Glutamatergic neuron (in vitro differentiated cells): ENCODE measurements at places on chromosomes 1 and 21.

- H3K4me3 ChIP-seq = no peak overlapping the region
- no peak for DNase-seq
- H3K36me3 ChIP-seq = no peaks in the 10 kb centered on the region
- no peaks in the 10 kb centered on the region for H3K27me3 ChIP-seq
- H3K4me1 ChIP-seq = no peaks in the 10 kb centered on the region
Observed at GRCh38 chr21:25175938-25176337, 431.3 kb downstream of the MRPL39 start.

DNA sequence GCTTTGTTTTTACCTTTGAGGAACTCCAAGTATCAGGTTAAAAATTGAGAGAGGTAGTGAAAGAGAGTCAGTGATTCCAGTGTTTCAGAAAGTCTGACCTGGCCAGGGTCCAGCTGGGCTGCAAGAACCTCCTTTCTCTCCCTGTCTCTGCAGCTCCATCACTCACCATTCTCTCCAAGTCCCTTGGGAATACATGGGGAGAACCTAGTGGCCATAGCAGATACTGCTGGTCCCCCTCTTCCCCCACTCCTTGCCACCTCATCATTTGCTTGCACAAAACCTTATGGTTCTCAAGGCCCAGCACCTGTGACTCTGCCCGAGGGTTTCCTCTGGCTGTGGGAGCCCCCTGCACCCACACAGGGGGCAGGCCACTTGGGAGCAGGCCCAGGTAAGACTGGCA, 279.5 kb downstream of the KIF26B start:
- no peak overlapping the region for H3K4me3 ChIP-seq
- no peaks in the 10 kb centered on the region for H3K4me1 ChIP-seq
- no peaks in the 10 kb centered on the region for H3K27me3 ChIP-seq
- no peak for DNase-seq

DNA sequence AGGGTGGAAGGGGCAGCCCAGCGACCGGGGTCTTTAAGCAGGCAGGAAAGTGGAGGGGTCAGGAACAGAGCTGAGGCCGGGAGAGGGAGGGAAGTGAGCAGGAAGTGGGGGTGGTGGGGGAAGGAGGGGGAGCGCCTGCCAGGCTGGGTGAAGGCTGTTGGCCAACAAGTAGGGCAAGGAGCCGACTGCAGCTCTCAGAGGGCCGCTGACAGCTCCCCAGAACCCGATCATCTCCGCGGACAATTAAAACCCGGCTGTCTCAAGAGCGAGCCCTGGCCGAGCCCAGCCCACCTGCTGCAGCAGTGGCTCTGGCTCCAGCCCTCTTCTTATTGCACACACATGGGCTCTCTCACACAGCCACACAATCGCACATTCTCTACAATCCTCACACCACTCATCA, 51.6 kb downstream of the GRIK3 start:
- DNase-seq = no peak
- peaks cover 16% of the 10 kb centered on the region for H3K27me3 ChIP-seq
- no peak overlapping the region for H3K27ac ChIP-seq
- peaks cover 12% of the 10 kb centered on the region for H3K4me1 ChIP-seq
- H3K4me3 ChIP-seq = peak overlapping the region; percentile 43

DNA sequence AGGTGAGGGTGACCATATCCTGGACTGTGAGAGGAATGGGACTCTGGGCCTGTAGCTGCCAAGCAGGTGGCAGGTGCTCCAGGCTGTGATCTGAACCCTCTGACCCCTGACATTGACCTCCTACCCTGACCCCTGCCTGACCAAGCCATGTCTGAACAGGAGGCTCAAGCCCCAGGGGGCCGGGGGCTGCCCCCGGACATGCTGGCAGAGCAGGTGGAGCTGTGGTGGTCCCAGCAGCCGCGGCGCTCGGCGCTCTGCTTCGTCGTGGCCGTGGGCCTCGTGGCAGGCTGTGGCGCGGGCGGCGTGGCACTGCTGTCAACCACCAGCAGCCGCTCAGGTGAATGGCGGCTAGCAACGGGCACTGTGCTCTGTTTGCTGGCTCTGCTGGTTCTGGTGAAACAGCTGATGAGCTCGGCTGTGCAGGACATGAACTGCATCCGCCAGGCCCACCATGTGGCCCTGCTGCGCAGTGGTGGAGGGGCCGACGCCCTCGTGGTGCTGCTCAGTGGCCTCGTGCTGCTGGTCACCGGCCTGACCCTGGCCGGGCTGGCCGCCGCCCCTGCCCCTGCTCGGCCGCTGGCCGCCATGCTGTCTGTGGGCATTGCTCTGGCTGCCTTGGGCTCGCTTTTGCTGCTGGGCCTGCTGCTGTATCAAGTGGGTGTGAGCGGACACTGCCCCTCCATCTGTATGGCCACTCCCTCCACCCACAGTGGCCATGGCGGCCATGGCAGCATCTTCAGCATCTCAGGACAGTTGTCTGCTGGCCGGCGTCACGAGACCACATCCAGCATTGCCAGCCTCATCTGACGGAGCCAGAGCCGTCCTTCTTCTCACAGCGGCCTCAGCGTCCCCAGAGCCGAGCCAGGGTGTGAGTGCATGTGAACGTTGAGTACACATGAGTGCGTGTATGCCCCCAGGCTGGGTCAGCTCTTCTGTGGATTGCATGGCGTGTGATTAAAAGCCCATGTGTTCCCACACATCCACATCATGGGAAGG, 3.1 kb downstream of the TMEM125 start:
- H3K4me1 ChIP-seq = peaks cover 7% of the 10 kb centered on the region
- H3K27me3 ChIP-seq = peaks cover 3% of the 10 kb centered on the region
- H3K27ac ChIP-seq = no peak overlapping the region
- no peak for DNase-seq
